Activated CD4-positive, alpha-beta T cell treated with anti-CD3 and anti-CD28 coated beads for 1 hour (primary cell): ENCODE measurements at places on chromosomes 6 and 20.

DNA sequence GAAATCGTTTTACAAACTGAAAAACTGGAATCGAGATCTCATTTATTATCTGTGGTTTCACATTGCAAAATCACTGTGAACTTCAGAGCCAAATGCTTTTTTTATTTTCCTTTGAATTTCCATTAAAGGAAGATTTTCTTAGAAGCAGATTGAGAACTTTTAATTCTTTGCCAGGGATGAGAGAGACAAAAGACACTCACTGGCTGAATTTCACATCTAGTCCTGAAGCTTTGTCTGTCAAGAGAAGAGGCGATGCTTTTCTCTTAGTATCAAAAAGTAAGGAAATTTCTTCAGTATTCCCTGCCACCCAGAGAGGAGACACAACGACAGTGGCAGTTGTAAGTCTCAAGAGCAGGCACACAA lies 141.8 kb downstream of the TMEM200A start:
- DNase-seq, result no peak

GRCh38 chr6:167091805-167092107 lies 31.1 kb upstream of the CCR6 start:
- no peak for DNase-seq

DNA sequence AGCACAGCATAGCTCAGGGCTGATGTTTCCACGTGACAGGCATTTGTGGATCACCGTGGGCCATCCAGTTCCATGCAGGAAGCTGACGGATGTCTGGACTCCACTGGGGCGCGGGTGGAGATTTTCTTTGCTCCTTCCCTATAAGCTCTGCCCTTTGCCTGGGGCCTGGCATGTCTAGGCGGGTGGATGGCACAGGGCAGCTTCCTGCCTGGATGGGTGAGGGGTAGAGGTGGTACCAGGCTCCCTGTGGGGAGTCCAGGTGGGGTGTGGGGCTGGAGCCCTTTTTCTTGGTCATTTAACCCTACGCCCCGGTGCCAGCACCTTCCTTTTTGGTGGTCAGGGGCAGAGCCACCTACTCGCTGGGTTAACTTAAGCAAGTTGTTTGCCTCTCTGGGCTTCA lies 10.4 kb downstream of the FAM110A start:
- no peak for DNase-seq

- no peak for DNase-seq
Observed at GRCh38 chr6:122683989-122684651, 73.9 kb downstream of the PKIB start.

GRCh38 chr6:139271056-139271455 lies 20.7 kb downstream of the TXLNB start:
- no peak for DNase-seq

DNA sequence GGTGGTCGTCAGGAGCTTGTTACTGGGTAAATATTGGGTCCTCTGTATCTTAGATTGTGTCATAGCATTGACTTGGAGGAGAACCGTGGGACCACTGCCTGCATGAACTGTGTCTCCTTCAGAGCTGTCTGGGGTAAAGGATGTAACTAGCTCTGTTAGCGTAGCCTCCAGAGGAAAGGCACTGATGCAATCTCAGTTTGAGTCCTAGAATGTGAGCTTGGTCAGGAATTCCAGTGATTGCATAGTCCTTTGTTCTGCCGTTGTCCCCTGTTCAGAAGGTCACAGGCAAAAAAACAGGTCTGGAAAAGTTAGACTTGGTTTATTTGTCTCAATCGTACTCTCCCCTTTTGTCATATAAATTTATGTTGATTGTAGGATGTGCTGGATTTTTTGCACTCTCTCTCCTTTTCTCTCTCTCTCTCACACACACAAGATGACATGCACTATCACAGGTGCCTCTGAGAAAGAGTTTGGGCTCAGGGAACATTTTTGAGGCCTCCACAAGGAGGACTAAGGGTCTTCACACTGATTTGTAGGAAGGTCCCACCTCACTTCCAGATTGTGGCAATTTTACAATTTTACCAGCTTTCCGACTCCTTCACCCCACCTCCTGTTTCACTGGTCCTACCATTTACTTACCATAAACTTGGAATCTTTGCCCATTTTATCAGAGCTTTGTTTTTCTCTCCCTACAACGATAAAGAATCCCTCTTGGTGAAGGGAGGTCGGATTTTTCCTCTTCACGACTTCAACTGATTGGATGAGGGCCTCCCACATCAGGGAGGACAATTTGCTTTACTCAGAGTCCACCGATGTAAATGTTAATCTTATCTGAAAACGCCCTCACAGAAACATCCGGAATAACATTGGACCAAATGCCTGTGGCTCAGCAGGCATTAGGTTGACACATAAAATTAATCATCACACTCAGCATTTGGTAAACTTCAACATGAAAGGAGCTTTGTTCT lies 7.0 kb upstream of the DACT2 start:
- DNase-seq, result no peak

DNA sequence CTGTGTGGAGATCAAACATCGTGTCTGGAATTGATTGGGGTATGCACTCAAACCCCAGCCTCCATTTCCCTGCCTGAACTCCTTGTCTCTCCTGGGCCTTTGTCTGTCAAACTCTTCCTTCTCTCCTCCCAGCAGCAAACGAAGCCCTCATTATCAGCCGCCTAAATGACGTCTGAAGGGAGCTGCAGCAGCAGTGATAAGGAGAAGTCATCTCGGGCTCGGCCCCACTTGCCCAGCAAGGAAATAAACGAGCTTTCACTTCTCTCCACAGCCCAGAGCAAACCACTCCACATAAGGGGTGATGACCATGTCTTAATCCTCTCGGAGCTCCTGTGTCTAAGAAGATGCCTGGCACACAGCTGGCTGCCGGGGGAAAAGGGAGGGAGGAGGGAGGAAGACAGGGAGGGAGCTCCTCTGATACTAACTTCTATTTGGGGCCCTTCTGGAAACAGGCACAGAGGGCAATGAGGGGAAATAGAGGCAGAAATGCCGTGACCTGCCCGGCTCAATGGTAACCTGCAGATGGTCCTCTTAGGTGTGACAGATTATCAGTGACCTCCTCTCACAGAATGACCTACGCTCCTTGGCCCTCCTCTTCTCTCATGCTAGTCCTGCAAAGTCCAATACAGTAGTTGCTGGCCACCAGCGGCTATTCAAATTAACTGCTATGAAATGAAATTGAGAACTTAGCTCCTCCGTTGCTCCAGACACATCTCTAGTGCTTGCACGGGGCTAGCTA lies 100.4 kb downstream of the PXDC1 start:
- no peak for DNase-seq

- DNase-seq, result no peak
Observed at GRCh38 chr6:105692613-105693215, 289.8 kb upstream of the PREP start.

DNA sequence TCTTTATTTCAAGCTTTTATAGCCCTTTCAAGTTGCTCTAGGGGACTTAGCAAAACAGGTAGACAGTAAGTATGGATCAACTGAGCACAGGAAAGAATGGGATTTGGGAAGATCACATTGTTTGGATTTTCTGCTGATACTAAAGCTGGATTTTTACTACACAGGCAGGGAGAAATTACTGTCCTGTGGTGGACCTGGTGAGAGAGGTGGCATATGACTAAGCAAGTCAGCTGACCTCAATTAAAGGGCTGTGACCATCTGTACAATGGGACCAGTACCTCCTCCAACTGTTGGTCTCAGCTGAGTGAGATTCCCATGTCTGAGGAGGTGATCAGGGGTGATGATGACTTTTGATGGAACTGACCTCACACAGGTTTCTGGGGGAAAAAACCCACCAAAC lies 28.0 kb downstream of the RREB1 start:
- DNase-seq, result no peak

GRCh38 chr6:159151266-159151855 lies 17.8 kb upstream of the FNDC1 start:
- no peak for DNase-seq

DNA sequence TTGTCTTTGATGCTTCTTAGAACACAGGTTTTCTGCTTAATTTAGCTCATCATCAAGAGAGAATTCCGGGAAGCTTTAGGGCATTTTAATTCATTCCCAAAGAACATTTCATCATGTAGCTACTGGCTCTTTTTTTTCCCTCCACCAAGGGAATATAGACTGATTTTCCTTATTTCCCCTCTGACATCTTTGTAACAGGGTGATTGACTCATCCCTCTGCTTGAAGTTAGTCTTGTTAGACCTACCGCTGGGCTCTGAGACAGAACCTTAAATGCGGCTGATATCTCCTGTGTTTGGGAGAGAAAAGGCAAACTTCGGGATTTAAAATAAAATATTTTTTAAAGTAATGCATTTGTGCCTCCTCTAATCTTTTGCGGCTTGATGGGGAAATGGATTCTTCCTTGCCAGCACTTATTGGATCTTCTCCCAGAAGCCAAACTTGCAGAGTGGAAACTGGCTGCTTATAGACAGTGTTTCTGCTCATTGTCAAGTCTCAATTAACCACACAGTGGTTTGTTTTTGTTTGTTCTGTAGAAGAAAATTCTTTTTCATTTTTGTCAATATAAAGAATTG lies 272.7 kb upstream of the PLCB4 start:
- no peak for DNase-seq

- DNase-seq, result no peak
Observed at GRCh38 chr6:106825156-106825555, 149.4 kb downstream of the CD24 start.

DNA sequence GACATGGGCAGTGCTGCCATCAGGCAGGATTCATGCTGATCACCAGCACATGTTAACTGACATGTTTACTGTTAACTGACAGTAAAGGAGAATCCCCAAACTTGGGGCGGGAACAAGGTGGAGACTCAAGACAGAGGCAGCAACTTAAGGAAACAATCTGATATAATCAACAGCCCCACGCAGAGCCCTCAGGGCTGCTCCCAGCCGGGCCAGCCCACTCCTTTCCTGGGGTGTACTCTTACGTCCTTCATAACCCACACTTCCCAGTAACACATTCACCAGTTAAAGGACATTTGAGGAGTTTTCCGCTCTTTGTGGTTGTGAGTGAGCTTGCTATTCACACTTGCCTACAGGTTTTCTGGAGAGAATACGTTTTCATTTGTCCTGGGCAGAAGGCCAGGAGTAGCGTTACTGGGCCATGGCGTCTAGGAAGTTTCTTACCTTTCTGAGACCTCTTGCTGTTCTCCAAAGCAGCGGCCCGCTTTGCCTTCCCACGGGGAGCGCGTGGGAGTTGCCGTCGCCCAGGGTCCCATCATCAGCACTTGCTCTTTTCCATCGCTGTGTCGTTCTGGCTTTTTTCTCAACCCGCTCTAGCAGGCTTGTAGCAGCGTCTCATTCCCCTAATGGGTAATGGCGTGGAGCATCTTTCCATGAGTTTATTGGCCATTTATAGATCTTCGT lies 56.4 kb downstream of the FOXF2 start:
- no peak for DNase-seq

DNA sequence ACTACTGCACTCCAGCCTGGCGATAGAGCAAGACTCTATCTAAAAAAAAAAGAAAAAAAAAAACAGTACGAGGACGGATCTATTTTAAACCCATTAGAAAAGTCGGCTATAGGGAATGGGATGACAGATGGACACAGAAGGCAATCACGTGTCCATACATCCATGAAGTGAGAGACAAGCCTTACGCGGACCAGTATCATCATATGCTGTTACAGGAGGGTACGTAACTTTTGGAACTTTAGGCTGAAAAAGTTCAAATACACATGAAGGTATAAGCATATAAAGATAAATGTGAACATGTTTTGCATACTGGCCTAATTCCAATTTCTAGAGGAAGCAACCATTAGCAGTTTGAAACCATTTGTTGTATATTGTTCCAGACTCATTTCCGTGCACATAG lies 109.8 kb upstream of the EXOC2 start:
- DNase-seq, result no peak

DNA sequence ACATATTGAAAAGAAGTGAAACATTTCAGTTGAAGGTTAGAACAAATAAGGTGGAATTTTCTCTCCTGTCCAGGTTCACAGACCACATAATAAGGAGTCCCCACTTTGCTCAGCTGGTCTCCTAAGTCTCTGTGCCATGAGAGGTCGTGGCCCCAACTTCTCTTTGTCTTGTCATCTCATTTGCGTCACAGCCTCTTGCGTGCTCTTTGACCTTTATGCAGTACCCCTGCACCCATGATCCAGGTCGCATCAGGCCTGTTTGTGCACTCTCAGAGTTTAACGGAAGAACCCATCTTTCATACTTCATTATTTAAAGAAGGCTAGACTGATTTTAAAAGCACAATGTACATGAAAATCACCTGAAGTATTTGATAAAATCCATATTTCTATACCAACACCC lies 110.4 kb upstream of the BMP2 start:
- no peak for DNase-seq

DNA sequence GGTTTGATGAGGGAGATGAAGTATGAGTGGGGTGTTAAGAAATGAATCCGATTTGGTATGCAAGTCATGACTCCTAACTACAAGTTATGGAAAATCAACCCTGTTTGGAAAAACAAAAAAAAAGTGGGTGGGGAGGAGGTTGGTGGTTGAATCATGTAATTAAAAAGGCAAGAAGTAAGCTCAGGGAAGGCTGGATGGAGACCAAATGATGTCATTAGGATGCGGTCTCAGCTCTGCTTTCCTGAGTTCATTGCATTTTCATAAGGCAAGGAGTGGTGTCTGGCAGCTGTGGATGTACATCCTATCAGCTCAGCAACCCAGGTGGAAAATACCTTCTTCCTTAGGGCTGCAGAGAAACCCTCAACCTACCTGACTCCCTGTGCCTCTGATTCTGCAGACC lies 60.4 kb upstream of the AKAP12 start:
- no peak for DNase-seq

DNA sequence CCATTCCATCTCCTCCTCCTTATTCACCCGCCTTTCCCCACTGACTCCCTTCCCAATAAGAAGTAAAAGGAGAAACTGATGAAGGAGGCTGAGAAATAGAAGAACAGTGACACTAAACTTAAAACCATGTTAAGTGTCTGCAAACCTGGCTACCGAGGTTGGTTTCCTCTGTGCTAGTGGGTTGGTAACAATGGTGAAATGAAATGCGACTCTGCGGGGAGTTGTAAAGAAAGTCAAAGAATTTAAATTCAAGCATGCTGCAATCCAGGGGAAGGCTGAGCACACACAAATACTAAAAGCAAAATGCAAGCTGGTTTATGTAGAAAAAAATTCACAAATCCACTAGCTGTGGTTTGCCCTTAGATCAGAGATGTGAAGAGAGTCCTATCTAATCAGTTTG lies 155.2 kb upstream of the PDE10A start:
- no peak for DNase-seq

- peak; percentile 39 for DNase-seq
Observed at GRCh38 chr6:53794137-53794719, 577 bp upstream of the LRRC1 start.

- DNase-seq, result no peak
Observed at GRCh38 chr6:157194643-157195042, 128.7 kb downstream of the TMEM242 start.
